ENCODE measurements at places on chromosomes 3 and 15.

- no peak for DNase-seq
Observed at GRCh38 chr3:157618886-157619285, 115.7 kb upstream of the VEPH1 start.

DNA sequence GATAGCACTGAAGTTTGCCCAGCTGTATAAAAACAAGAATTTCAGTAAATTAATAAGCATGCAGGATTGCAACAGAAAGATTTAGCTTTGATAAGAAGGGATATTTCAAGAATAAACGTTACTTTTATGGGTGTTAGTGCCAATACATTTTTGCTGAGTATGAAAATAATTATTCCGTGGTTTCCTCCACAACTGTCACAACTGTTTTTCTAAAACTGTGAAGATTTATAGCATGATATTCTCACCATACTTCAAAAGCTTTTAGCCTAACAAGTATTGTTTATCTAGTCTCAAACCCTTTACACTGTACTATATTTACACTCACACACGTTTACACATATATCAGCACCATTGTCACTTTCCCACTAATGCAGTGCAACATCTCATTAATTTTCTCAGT lies 200.5 kb downstream of the TPRG1 start:
- DNase-seq, result no peak

DNA sequence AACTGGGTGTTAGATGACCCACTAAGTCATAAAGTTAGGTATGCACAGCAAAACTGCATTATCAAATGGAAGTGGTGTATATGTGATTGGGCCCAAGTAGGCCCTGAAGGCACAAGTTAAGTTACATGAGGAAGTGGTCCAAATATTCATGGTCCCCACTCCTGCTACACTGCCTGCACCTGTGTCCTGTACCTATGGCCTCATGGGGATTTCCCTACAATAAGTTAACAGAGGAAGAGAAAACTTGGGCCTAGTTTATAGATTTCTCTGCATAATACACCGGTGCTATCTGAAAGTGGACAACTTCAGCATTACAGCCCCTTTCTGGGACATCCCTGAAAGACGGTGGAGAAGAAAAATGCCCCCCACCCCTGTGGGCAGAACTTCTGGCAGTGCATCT lies 41.5 kb downstream of the STRIT1 start:
- DNase-seq, result no peak

- DNase-seq, result no peak
Observed at GRCh38 chr15:75554717-75555116, 24.4 kb downstream of the PTPN9 start.

GRCh38 chr3:168071591-168072322 lies 24.0 kb downstream of the GOLIM4 start:
- DNase-seq, result no peak

DNA sequence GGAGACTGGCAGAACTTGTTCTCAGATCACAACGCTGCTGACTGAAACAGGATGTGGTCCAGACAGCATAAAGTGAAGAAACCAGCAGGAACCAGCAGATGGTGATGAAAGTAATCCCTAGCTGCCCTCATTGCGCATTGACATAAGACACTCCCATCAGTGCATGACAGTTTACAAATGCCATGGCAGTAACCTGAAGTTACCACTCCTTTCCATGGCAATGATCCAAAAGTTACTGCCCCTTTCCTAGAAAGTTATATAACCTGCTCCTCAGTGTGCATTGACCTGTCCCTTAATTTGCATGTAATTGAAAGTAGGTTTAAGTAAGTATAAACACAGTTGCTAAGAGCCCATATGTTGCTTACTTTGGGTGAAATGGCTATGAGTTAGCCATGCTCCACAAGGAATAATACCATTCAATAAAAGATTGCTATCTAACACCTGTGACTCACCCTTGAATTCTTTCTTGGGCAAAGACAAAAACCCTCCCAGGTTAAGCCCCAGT lies 149.1 kb upstream of the CD96 start:
- DNase-seq, result no peak

DNA sequence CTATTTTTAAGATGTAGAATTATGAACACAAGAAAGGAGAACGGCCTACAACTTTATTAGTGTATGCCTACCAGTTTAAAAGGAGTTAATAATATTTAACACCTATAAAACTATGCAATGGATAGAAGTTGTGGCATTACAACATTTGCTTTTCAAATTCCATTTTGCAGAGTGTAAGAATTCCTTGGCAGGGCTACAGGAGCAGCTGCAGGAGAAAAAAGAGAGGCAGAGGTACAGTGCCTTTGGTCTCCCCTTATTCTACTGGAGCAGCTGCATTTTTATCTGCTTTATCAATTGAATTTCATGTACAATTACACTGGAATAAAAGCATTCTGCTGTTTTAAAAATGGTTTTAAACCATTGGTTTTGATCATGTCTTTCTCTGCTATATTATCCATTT lies 145.7 kb upstream of the KCNH8 start:
- no peak for DNase-seq

DNA sequence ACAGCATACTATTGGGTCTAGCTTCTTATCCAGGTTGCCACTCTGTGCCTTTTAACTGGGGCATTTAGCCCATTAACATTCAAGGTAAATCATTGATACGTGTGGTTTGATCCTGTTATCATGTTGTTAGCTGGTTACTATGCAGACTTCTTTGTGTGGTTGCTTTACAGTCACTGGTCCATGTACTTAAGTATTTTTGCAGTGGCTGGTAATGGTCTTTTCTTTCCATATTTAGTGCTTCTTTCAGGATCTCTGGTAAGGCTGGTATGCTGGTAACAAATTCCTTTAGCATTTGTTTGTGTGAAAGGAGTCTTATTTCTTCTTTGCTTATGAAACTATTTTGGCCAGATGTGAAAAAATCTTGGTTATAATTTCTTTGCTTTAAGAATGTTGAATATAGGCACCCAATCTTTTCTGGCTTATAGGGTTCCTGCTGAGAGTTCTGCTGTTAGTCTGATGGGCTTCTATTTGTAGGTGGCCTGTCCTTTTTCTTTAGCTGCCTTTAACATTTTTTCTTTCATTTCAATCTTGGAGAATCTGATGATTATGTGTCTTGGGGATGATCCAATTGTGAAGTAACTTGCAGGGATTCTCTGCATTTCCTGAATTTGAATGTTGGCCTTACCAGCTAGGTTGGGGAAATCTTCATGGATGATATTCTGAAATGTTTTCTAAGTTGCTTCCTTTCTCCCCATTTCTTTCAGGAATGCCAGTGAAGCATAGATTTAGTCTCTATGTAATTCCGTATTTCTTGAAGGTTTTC lies 39.3 kb downstream of the CCR1 start:
- DNase-seq, result no peak

GRCh38 chr15:100909989-100910955 lies 8.9 kb upstream of the LRRK1 start:
- DNase-seq, result no peak
